ENCODE measurements at places on chromosomes 4 and X. TPM values are rescaled to one million over a fixed set of nuclear protein-coding genes. Genes with fewer than 3 reads are reported as not detected.

HSFX2 gene
- 0.54 TPM for total RNA-seq

GAB3 gene
- total RNA-seq: 2.1 TPM

INTU gene
- total RNA-seq: 50.6 TPM

RHOXF2 gene
- total RNA-seq: not detected
